ENCODE measurements at places on chromosomes 12 and 14.
A peak's percentile ranks its signal among the peaks of the same experiment; 100 is the strongest.

DNA sequence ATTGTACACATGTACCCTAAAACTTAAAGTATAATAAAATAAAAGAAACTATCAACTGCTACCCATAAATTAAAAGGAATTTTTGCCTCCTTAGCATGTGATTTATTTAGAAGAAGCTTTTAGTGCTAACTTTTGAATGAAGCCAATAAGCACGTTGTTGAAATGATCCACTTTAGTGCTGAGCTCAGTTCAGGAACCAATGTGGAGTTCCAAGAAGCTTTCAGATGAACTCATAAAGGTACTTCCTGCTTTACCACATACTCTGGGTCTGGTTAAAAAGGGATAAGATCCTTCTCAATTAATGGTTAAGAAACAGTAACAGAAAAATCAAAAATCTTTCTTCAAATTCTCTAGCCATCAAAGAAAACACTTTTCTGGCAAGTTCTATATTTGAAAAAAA is 39.4 kb downstream of the TMTC1 start:
- no peak for DNase-seq

DNA sequence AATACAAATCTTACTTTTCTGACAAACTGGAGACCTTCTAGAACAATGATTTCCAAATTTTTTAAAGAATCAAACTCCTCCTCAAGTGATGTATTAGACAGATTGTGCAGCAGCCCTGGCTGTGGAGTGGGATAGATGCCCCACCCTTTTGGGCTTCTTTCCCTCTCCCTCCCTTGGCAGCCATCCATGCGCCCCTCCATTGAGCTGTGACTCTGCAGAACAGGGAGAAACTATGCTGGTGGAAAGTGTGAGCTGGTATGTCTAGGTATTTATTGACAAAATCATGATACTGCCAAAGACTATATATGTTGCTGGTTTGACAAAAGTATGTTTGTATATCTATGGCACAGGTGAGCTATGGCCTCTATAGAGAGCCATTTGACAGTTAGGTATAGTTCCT is 138.5 kb downstream of the KTN1 start:
- DNase-seq, result no peak

DNA sequence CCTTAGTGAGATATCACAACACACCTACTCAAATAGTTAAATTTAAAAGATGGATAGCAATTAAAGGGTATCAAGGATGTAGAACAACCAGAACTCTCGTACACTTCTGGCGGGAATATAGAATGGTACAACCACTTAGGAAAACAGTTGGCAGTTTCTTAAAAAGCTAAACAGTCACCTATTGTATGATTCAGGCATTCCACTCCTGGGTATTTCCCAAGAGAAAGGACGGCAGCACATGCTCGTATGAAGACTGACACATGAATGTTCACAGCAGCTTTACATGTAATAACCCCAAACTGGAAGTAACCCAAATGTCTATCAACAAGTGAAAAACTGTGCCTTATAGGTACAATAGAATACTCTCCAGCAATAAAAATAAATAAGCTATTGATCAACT is 465.2 kb downstream of the VRK1 start:
- DNase-seq, result no peak

DNA sequence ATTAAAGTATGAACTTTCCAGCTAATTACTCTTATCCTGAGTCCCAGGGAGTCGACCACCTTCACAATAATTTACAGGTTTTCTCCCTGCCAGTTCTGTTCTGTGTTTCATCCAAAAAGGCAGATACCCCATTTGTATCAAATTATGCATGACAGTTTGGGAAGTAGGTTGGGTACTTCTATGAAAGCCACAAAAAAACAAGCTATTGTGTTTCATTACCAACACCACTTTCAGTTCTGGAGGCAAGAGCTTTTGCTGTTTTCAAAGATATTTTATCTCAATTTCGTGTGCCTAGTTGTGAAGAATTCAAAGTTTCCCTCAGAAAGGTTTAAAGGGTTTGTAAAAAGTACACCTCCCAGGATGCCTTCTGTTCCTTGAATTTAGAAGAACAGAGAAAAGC is 557.4 kb downstream of the FLRT2 start:
- no peak for DNase-seq

DNA sequence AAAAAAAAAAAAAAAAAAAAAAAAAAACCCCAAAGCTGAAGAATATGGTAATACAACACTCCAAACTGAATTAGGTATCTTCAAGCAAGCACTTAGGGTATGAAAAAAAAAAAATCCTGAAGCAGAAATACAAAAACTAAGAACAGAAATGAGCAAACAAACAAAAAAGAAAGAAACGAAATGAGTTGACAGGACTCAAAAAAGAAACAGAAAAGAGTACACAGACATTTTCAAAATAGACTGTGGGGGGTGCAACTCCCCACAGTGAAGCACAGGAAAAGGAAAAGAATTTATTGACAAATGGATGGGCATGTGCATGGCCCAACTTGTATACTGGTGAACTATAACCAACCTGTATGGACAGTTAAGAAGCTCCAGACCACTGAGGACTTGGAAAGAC is 24.6 kb downstream of the RPS6KA5 start:
- DNase-seq, result no peak

GRCh38 chr14:106436310-106436905 is 910.0 kb downstream of the TMEM121 start:
- peak; percentile 13 for DNase-seq

- DNase-seq, result no peak
Measured at GRCh38 chr12:40263616-40264409, 39.0 kb downstream of the LRRK2 start.

DNA sequence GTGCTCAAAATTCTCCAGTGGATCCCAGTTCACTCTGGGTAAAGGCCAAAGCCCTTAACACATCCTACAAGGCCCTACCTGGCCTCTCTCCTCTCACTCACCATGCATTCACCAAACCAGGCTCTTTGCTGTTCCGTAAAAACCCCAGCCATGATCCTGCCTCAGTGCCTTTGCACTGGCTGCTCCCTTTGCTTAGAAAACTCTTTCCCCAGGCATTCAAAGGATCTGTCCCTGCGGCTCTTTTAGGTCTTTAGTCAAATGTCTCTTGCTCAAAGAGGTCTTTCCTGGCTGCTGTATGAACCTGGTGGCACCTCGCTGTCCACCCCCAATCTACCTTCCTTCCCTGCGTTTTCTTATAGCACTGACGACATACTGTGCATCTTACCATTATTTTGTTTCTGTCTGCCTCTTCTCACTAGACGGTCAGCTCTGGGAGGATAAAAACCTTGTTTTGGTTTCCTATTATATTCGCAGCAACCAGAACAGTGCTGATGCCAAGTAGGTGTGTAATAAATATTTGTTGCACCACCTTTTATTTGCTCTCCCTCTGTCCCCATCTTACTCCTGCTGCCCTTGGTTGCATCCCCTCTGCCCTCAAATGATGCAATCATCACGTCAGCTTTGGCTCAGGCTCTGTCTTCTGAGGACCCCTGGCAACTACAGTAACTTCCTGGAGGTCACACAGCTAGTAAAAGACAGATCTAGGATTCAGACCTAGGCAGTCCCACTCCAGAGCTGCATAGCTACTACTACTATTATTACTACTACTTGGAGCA is 23.8 kb upstream of the DICER1 start:
- DNase-seq, result no peak

DNA sequence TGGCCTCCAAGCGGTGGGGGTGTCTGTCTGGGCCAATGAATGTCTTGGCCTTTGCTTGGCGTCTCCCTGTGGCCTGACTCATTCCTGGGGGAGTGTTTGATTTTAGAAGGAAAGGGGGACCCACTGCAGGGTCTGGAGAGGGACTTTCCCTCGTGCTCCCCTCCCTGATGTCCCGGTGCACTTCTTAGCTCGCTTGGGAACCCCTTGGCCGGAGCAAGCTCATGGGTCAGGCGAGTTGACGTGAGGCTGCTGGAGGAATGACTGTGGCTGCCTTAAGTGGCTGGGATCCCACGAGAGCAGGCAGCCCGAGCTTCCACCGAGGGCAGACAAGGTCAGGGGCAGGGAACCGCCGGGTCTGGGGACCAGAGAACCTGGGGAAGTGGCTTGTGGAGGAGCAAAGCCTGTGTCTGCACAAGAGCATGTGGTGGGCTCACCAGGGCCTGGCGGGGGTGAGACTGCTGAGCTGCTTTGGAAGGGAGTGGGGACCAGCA is 218.4 kb upstream of the C14orf180 start:
- DNase-seq, result no peak

DNA sequence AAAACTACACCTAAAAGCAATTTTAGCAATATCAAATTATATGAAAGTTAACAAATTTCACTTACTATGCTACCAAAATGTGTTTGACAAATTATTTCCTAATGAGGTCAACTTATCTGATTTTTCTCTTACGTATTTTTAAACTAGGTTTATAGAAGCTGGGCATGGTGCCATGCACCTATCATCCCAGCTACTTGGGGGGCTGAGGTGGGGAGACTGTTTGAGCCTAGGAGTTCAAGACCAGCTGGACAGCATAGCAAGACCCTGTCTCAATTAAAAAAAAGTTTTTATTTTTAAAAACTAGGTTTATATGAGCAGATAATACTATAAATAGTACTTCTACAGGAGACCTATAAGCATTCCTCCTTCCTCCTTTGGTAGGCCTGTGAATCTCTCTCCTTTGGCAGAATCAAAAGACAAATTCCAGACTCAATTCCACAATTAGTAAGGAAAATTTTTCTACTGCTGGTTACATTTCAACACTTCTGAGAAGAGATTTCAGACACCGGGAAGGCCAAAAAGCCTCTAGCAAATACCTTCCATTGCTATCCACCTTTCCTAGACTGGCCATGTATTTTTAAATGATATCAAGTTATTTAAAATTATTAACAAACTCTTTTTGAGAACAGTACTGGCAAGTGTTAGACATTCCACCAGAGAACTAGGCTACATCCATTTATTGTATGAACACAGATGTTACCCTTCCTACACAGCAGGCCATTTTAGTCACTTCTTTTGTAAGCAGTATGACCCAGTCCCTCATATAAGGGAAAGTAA is 34.4 kb downstream of the CDK17 start:
- no peak for DNase-seq

DNA sequence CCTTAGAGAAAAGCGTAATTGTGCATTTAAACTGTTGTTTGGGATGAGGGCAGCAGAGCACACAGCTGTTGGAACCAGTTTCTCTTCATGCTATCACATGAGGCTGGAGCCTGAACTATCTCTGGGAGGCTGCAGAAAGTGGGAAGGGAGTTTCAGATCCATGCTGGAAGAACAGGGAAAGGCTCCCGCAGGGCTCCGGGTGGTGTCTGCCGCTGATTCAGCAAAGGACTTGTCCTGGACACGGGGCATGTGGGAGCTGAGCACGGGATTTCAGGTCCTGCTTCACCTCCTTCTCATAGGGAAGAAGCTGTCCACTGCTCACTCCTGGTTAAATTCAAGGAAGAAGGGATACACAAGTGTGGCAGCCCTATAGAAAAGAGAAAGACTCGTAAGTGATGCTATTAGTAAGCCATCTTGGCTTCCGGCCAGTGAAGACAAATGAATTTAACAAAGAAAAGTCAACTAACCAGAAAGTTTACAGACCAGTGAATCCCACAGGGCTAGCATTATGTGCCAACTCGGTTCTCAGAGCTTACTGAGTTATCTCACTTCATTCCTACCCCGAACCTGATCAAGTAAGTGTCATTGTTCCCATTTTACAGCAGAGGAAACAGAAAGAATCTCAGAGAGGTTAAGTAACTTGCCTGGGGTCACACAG is 6.7 kb upstream of the FZD10 start:
- DNase-seq, result no peak

GRCh38 chr12:15786772-15787171 is 2.4 kb downstream of the EPS8 start:
- DNase-seq, result no peak

GRCh38 chr14:31229009-31229408 is 21.4 kb upstream of the HECTD1 start:
- no peak for DNase-seq

DNA sequence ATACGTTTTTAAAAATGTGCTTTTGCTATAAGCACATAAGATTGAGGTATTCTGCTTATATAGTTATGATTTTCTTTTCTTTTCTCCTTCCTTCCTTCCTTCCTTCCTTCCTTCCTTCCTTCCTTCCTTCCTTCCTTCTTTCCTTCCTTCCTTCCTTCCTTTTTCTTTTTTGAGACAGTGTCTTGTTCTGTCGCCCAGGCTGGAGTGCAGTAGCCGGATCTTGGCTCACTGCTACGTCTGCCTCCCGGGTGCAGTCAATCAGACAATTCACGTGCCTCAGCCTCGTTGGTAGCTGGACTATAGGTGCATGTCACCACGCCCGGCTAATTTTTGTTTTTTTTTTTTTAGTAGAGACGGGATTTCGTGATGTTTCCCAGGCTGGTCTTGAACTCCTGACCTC is 5.8 kb downstream of the CFAP54 start:
- no peak for DNase-seq

- DNase-seq, result no peak
Measured at GRCh38 chr12:5429741-5430557, 2.0 kb upstream of the NTF3 start.

DNA sequence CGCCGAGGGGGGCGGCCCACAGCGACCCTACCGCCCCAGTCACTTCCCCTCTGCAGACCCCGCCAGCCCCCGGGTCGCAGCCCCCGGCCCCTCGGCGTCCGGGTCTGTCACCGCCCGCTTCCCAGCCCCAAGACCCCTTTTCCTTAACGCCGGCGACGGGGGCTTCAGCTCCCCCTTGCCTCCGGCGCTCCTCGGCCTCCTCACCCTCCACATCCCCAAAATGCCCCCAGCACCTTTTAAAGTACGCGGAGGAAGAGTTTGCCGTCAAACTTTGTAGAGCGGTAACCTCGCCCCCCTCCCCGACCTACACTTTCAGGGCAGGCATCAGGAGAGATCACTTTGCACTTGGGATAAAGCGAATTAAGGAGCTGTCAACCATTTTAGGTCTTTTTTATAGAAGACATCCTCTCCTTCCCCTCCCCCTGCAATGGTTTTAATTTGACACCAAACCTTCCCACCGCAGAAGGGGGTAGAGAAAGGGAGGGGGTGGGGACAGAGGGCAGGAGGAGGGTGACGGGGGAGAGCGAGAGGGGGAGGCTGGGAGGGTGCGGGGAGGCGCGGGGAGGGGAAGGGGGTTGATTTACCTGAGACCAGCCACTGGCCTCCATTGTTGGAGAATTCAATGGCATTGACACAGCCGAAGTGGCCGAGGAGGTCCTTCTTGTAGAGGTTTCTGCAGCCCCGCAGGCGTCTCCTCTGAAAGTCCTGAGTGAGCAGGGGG is 578 bp downstream of the DCAF5 start:
- DNase-seq, result no peak

GRCh38 chr12:16555630-16556029 is 50.3 kb downstream of the LMO3 start:
- DNase-seq, result no peak

DNA sequence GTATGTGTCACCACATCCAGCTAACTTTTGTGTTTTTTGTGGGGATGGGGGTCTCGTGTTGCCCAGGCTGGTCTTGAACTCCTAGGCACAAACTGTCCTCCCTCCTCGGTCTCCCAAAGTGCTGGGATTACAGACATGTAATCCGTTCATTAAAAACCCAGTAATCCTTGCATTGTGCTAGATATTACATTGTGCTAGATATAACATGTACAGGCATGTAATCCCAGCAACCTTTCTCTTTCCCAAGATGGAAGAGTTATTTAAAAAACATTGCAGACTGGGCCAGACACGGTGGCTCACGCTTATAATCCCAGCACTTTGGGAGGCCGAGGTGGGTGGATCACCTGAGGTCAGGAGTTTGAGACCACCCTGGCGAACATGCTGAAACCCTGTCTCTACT is 19.7 kb downstream of the ELK3 start:
- no peak for DNase-seq

All from NCI-H1048 (cell line).